ENCODE measurements at places on chromosomes 12 and 14.
A peak's percentile ranks its signal among the peaks of the same experiment; 100 is the strongest.

DNA sequence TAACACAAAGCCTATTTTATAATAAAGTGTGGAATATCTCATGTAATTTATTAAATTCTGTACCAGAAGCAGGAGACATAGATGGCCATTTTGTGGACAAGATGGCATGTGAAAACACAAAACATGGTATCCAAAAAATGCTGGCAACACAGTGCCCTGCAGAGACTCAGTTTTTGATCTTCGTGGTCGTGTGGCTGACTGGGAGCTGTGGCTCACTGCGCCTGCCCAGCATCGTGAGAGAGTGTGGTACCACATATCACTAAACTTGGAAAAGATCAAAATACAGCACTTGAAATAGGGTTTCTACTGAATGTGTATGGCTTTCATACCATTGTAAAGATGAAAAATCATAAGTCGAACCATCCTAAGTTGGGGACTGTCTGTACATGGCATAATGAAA, 43.0 kb upstream of the MANSC4 start:
- DNase-seq = no peak

GRCh38 chr12:116528065-116528464, 31.1 kb upstream of the MAP1LC3B2 start:
- DNase-seq = no peak

DNA sequence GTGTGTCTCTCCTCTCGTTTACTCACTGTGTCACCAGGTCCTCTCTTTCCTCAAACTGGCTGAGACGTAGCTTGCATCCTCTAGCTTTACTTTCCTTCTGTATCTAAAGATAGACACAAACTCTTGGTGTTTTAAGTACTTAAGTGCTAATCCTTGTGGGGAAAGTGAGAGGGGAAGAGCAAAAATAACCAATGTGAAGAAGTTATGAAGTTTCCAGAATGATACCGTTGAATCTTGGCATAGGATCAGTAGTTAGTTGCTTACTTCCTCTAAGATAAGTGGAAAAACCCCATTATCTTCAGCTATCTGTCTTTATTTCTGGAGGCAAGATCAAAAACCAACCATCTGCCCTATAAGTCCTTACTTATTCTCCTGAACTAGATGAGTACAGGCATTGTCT, 10.6 kb downstream of the FAR2 start:
- no peak for DNase-seq

- no peak for DNase-seq
Observed at GRCh38 chr12:79885911-79886490, 48.9 kb downstream of the PPP1R12A start.

GRCh38 chr12:52805739-52806138, 8.2 kb downstream of the KRT4 start:
- DNase-seq = no peak

- no peak for DNase-seq
Observed at GRCh38 chr14:69132513-69133181, 20.3 kb downstream of the DCAF5 start.

DNA sequence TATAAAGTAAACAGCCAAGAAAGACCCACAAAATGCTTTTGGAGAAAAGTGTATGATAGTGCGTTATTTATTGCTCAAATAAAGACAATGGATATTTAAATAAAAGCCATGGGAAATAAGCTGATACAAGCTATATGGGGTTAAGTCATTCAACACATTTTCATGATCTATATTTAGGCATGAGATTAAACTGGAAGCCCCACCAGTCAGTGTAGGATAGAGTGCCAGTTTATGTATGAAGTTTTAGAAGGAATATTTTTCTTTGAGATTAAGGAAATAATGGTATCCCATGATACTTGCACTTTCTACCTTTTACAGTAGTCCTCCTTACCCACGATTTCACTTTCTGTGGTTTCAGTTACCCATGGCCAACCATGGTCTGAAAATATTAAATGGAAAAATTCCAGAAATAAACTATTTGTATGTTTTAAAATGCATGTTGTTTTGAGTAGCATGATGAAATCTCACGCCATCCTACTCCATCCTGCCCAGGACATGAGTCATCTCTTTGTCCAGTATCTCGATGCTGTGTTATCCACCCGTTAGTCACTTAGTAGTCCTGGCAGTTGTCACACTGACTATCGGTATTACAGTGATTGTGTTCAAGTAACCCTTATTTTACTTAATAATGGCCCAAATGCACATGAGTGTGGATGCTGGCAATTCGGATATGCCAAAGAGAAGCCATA, 22.3 kb downstream of the SYT1 start:
- no peak for DNase-seq

GRCh38 chr12:105384916-105385535, 54.5 kb downstream of the C12orf75 start:
- DNase-seq = no peak

GRCh38 chr14:67221248-67221981, 19.8 kb upstream of the PALS1 start:
- DNase-seq = no peak

DNA sequence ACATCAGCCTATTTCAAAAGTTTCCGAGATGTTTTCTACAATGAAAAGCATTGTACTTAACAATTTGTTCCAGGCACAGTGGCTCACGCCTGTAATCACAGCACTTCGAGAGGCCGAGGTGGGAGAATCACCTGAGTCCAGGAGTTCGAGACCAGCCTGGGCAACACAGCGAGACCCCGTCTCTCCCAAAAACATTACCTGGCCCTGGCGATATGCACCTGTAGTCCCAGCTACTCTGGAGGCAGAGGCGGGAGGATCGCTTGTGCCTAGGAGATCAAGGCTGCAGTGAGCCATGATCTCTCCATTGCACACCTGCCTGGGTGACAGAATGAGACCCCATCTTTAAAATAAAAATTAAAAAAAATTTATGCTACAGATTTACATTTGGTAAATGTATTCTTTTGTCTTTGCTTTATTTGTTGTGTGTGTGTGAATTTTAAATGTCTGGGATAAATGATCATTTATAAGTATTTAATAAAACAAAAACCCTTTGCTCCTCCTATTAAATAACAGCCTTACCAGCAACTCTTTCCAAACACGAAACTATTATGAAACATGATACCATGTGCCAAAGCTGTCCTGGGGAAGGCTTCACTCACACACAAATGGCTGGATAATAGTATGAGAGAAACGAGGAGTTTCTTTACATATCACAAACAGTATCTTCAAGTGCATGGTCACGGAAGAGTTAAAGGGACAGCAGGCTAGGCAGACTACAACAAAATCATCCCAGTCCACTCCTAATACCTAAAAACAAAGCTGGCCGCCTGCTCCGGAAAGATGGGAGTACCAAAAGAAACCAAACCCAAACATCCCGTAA, 1.1 kb downstream of the ATXN3 start:
- DNase-seq = no peak

- DNase-seq = no peak
Observed at GRCh38 chr12:47247418-47247817, 167.7 kb upstream of the AMIGO2 start.

- DNase-seq = peak; percentile 38
Observed at GRCh38 chr12:100733817-100734593, 60.6 kb upstream of the ANO4 start.

GRCh38 chr12:100248886-100249285, 18.0 kb downstream of the DEPDC4 start:
- DNase-seq = no peak

- no peak for DNase-seq
Observed at GRCh38 chr12:21962236-21962635, 21.0 kb upstream of the ABCC9 start.

DNA sequence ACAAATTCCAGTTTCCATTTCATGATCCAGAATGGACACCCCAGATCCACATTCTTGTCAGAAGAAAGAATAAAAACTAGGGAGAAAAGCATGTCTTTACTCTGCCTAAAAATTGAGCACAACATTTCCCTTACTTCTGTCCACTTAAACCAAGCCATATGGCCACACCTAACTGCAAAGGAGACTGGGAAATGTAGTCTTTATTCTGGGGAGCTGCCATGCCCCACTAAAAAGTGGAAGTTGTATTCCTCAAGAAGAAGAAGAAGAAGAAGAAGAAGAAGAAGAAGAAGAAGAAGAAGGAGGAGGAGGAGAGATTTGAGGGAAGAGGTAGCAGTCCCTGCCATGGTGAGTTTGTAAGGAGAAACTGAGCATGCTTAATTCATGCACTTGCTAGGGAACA, 84.5 kb downstream of the GPR65 start:
- no peak for DNase-seq

- DNase-seq = no peak
Observed at GRCh38 chr14:105152794-105153241, 15.8 kb downstream of the JAG2 start.

GRCh38 chr12:64608901-64609535, 1.3 kb upstream of the RASSF3 start:
- no peak for DNase-seq

DNA sequence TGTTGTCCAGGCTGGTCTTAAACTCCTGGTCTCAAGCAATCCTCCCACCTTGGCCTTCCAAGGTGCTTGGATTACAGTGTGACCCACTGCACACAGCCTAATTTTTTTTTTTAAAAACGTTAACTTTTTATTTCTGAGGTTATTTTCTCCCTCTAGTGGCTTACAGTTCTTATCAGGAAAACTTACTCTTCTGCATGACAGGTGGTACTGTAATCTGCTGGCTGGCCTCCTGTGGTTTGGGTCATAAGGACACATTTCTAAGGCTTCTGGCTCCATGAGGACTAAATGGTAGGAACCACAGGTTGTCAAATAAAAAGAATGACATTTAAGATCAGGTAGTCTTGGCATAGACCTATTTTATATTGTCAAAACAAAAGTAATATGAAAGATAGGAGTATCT, 7.7 kb upstream of the NCKAP1L start:
- DNase-seq = no peak

GRCh38 chr12:130070126-130070611, 92.1 kb upstream of the FZD10 start:
- no peak for DNase-seq

DNA sequence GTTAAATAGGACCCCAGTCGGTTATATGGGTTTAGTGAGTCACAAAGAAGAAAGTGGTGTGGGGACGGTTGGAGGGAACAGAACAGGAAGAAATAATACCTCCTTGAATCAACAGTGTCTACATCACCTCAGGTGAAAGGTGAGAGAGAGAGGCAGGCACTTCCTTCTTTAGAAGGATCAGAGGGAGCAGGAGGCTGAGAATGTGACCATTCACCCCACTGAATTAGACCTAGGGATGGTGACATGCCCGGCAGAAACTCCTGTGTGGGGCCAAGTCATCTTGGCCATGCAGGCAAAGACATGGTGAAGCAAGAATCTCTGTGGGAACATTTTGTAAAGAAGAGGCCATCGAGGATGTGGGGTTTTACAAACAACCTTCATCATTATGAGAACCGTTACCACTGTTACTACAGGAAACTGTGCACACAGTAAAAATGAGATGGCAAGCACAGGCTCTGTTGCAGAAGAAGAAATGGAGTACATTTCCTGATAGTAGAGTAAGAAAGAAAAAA, 1196.9 kb downstream of the VRK1 start:
- DNase-seq = no peak

DNA sequence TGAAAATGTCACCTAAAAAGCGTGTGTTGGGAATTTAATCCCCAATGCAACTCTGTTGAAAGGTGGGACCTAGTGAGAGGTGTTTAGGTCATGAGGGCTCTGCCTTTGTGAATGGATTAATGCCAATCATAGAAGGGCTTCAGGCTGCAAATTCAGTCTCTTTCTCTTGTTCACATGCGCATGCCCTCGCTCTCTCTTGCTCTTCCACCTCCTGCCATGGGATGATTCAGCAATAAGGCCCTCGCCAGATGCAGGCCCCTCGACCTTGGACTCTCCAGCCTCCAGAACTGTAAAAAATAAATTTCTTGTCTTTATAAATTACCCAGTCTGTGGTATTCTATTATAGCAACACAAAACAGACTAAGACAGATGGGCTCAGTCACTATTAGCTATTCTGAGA, 55.4 kb downstream of the PLXNC1 start:
- DNase-seq = no peak

DNA sequence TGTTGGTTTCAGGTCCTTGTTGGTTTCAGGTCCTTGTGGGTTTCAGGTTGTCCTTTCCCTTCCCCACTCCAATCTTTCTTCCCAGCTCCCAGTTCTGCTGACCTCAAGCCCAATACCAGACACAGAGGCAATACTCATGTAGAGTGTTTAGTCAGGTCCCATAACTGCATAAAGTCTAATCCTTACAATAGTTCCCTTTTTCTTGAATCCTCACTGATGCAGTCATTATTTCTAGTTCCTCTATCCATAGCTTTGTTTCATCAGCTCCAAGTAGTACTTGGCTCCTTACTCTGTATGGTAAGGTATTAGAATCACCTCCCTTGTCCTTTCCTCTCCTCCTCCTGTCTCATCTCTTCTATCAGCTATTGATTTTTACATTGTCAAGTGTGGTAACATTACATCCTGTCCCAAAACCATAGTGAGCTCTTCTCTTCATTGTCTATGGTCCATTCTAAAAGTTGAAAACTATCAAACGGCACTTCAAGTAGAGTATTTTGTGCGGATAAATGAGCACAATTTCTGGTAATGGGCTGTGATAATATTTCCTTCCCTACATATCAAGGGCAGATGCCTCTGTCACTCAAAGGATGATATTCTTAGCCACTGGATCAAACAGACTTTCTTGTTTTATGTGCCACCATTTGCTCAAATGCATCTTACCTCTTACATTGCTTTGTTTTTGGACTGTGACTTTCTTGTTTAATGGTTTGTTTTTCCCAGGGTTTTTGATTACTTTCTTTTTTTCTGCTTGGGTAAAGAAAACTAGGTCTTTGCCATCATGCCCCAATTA, 57.2 kb upstream of the JDP2 start:
- no peak for DNase-seq

- peak; percentile 10 for DNase-seq
Observed at GRCh38 chr12:39723831-39724230, 104.2 kb upstream of the ABCD2 start.

DNA sequence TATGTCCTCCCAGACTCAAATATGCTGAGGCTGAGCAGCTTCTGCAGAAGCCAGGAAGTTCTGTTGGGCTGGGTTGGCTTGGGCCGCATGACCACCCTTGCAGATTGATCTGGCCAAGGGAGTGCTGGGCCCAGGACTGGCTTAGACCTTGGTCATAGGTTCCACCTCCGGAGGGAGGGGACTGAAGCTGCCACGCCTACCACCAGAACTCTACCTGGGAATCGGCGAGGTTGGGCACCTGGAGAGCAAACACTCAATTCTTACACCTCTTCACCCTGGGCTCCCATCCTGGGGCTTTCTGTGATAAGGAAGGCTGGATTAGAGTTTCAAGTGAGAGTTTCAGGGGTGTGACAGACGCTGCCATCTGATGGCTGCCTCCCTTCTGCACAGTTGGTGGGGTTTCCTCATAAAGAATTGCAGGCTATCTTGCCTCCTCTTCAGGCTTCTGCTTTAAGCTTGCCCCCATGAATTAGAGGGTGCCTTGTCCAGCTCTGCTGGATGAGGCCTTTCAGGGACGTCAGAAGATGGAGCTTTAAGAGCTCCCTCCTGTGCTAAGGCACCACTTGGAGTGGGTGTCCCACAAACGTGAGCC, 5.8 kb downstream of the SLC24A4 start:
- DNase-seq = no peak

GRCh38 chr12:84072961-84073360, 839.6 kb downstream of the SLC6A15 start:
- DNase-seq = no peak

DNA sequence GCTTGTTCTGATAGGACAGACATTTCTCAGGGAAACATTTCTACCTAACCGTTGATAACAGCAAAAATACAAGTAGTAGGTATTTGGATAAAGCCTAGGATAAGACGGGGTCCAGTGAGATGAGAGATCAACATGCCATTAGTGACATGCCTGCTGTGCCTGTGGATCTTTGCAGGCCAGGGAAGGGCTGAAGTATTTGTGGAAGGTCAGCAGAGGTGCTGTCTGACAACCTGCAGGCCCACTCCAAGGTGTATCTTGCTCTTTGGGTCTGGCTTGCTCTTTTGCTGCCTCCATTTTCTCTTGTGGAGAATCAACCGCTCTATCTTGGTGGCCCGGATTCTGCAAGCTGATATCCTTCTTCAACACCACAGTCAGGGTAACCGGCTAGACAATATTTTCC, 46.7 kb downstream of the MSRB3 start:
- DNase-seq = no peak
